ENCODE measurements at places on chromosomes 11 and 22. TPM values are rescaled to one million over a fixed set of nuclear protein-coding genes. Genes with fewer than 3 reads are reported as not detected.

SLC22A8 gene
- total RNA-seq = not detected

LINC01488 gene
- total RNA-seq = not detected

ZNF214 gene
- total RNA-seq = 12.1 TPM

AHNAK gene
- 165 TPM for total RNA-seq

SCGB1C1 gene
- not detected for total RNA-seq

OR5D16 gene
- total RNA-seq = not detected

C11orf91 gene
- total RNA-seq = 1.4 TPM

- no peaks in the 10 kb centered on the region for H3K27me3 ChIP-seq
- no peaks in the 10 kb centered on the region for H3K36me3 ChIP-seq
- no peaks in the 10 kb centered on the region for H3K4me1 ChIP-seq
- no peak overlapping the region for H3K27ac ChIP-seq
- H3K4me3 ChIP-seq = no peak overlapping the region
Observed at GRCh38 chr11:108975026-108975425, 310.2 kb downstream of the DDX10 start.

DNA sequence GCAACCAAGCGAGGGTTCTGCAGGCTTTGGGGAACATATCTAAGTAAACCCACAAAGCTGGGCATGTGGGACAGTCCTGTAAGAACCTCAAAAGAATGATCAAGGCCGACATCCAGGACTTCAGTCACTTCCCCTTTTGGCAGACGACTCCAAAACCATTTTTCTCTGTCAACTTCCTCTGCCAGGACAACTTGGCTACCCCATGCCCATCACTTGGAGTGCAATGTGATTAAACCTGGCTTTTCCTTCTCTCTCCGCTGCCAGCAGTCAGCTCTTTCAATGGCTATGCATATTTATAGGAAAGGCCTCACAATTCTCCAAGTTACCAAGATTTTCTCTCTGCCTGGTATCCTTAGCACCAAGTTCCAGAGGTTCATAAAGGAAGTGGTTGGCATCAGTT is 78.9 kb downstream of the C11orf58 start:
- DNase-seq = no peak
- H3K36me3 ChIP-seq = peaks cover 9% of the 10 kb centered on the region
- H3K27me3 ChIP-seq = no peaks in the 10 kb centered on the region
- peaks cover 37% of the 10 kb centered on the region for H3K4me1 ChIP-seq
- no peak overlapping the region for H3K27ac ChIP-seq

DNA sequence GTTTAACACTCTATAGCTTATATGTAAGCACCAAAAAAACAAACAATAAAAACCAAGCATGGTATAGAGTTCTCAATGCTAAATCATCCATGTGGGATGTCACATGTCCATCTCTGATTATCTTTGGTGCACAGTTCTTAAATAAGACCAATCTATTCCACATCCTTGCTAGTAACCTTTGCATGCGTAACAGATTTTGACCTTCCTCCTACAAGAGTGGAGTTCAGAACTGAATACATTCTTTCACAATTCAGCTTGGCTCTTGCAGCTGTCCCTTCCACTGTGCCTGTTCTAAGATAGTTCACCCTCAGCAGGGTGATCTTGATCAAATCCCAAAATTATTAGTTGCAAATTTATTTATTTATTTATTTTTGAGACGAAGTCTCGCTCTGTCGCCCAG is 21.1 kb downstream of the PRR14L start:
- no peaks in the 10 kb centered on the region for H3K4me1 ChIP-seq
- H3K36me3 ChIP-seq = peaks cover 55% of the 10 kb centered on the region
- H3K27ac ChIP-seq = no peak overlapping the region
- no peaks in the 10 kb centered on the region for H3K27me3 ChIP-seq
- no peak for DNase-seq

GRCh38 chr11:120173807-120174206 is 35.9 kb upstream of the TRIM29 start:
- no peak overlapping the region for H3K4me3 ChIP-seq
- no peaks in the 10 kb centered on the region for H3K4me1 ChIP-seq
- no peak overlapping the region for H3K27ac ChIP-seq
- no peaks in the 10 kb centered on the region for H3K36me3 ChIP-seq
- peaks cover 91% of the 10 kb centered on the region for H3K27me3 ChIP-seq
- no peak for DNase-seq

DNA sequence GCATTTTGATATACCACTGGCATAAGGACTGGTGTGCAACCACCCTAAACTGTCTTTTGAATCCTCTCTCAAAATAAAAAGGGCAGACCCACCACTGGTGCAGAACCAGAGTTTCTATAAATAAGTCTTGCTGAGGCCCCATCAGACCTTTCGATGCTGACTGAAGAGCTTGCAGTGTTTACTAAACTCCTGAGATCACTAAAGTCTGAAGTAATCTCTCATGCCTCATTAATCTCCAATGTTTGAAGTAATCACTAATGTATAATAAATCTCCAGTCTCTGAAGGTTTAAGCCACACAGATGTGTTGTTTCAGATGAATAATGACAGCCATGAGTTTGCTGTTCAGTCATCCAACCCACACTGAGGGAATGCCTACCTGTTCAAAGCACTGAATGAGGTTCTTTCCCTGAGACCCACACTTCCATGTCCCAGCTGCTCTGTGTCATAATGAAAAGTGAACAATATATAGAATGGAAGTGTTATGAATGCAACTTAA is 50.6 kb upstream of the DEUP1 start:
- H3K4me1 ChIP-seq = no peaks in the 10 kb centered on the region
- H3K27me3 ChIP-seq = peaks cover 74% of the 10 kb centered on the region
- no peak overlapping the region for H3K27ac ChIP-seq
- H3K36me3 ChIP-seq = no peaks in the 10 kb centered on the region

- no peak overlapping the region for H3K27ac ChIP-seq
- DNase-seq = no peak
- H3K4me1 ChIP-seq = no peaks in the 10 kb centered on the region
- H3K27me3 ChIP-seq = no peaks in the 10 kb centered on the region
- H3K36me3 ChIP-seq = no peaks in the 10 kb centered on the region
Observed at GRCh38 chr11:67664213-67664585, 10.2 kb downstream of the ALDH3B2 start.

All from endodermal cell (in vitro differentiated cells).